Chondrocyte (in vitro differentiated cells): ENCODE measurements at places on chromosomes 3 and 15. TPM values are rescaled to one million over a fixed set of nuclear protein-coding genes. Genes with fewer than 3 reads are reported as not detected.

DNA sequence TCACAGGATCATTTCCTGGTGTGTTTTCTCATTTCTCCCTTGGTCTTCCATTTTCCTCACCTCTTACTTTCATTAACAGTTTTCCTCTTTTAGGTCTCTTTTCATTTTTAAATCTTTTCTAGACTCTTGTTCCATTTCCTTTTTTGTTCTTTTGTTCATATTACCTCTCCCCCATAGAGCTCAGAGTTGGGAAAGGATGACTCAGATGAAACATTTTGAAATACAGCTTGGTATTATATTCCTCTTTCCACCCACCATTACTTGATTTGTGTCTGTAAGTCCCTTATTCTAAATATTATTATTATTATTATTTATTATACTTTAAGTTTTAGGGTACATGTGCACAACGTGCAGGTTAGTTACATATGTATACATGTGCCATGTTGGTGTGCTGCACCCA is 153.1 kb downstream of the VGLL3 start:
- no peaks in the 10 kb centered on the region for H3K27me3 ChIP-seq
- DNase-seq, result no peak
- H3K4me3 ChIP-seq, result no peak overlapping the region

GRCh38 chr3:17501745-17502144 is 240.7 kb downstream of the TBC1D5 start:
- DNase-seq, result no peak
- no peaks in the 10 kb centered on the region for H3K36me3 ChIP-seq
- no peaks in the 10 kb centered on the region for H3K27me3 ChIP-seq
- H3K4me1 ChIP-seq, result peaks cover 11% of the 10 kb centered on the region
- H3K27ac ChIP-seq, result no peak overlapping the region
- H3K4me3 ChIP-seq, result no peak overlapping the region

DNA sequence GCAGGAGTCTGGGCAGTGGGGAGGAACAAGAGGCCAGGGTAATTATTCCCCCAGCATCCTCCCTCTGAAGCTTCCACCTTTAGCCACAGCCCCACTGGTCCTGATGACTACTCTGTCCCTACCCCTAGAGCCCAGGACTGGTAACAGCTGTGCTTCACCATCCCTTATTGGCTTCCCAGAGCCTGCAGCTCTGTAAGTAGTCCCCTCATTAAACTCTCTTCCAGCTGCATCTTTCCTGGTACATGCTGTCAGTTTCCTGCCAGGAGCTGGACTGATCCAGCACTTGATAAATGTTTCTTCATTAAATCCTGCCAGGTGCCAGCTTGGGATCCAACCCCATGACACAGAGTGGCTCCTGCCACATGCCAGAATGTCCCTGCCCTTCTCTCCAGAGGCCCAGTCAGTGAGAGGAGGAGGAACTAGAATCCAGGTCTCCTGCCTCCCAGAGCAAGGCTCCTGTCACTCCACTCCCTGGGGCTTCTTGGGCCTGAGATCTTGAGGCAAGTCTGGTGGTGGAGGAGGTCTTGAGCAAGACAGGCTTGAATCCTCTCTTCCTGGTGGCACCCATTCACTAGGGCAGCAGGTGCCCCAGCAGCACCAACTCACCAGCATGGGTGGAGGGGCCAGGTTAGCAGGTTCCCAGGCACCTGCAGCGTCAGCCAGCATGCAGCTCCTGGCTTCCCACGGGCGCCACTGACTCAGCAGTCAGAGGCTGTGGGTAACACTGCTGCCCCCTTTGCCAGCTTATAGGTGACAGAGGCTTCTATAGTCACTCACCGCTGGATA is 27.6 kb downstream of the FBXW12 start:
- no peak overlapping the region for H3K27ac ChIP-seq
- H3K4me3 ChIP-seq, result no peak overlapping the region
- H3K4me1 ChIP-seq, result peaks cover 27% of the 10 kb centered on the region
- peaks cover 11% of the 10 kb centered on the region for H3K36me3 ChIP-seq

Gene ILDR1
- not detected in 3 replicates for total RNA-seq

DNA sequence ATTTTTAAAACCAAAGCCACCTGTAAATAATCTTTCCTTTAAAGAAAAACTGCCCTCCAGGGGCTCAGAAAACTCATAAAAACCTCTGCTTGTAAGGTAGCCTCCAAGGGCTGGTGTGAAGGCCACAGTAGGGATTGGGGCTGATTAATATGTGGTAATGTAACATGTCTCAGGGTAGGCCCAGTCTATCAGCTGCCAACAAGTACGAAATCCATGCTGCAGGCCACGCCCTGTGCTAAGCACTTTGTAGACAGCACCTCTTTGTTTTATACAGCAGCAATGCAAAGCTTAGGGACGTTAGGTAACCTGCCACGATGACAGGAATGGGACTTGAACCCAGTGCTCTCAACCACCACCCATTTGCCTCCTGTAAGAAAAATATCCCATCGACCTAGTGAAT is 65.6 kb upstream of the PRICKLE2 start:
- H3K4me3 ChIP-seq, result no peak overlapping the region
- H3K36me3 ChIP-seq, result no peaks in the 10 kb centered on the region
- no peak for DNase-seq
- peaks cover 33% of the 10 kb centered on the region for H3K4me1 ChIP-seq
- no peak overlapping the region for H3K27ac ChIP-seq
